SIG-M5 (cell line): ENCODE measurements at places on chromosomes 2 and 18.

GRCh38 chr2:96962567-96963203, 23.7 kb downstream of the FAM178B start:
- DNase-seq = no peak

- DNase-seq = no peak
Measured at GRCh38 chr18:37577051-37577611, 11.5 kb upstream of the CELF4 start.

DNA sequence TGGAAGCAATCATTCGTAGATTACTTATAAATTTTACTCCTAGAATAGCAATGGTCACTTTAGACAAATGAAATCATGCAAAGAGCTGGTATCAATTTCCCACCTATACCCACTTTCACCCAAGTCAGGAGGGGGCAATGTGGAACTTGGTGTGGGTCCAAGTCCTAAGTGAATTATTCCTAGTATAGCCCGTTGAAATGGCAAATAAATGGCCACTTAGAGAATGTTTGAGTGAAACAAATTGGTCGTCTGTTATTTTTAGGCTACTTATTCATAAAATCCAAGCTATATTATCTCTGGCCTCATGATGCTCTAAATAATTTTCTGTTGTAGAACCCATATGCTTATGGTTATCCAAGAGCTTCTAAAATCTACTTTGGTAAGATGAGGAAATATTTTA, 98.1 kb downstream of the MYO3B start:
- no peak for DNase-seq

GRCh38 chr2:10083692-10084211, 3.5 kb upstream of the CYS1 start:
- DNase-seq = no peak

DNA sequence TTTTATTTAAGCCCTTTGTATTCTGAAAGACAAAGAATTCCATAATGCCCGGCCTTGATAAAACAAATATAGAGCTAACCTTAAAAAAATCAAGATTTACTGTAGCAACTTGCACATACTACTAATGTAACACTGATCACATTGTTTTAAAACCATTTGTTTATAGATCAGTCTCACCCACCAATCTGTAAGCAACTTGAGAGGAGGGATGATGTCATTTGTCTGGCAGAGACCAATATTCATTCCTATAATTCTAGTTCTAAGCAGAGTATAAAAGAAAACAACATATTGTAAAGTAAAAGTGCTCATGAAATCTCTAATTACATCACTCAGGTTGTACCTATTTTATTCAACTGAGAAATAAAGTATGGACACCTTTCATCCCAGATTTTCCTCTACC, 380.6 kb downstream of the TGIF1 start:
- no peak for DNase-seq

DNA sequence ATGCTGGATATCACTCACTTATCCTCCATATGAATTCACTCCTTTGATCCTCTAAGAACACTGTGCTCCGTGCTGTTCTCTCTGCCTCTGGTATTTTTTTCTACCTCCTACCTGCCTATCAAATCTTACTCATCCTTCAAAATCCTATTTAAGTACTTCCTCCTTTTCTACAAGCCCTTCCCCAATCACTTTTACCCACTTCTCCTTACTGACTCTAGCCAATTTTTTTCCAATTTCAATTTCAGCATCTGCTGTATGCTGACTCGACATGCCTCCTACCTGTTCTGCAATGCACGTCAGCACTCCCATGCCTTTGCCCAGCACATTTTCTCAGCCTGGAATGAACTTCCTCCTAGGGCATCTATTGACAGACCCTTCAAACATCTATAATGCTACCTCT, 37.3 kb upstream of the LNPK start:
- DNase-seq = peak; percentile 76

- DNase-seq = no peak
Measured at GRCh38 chr2:118223511-118223991, 135.3 kb downstream of the INSIG2 start.

DNA sequence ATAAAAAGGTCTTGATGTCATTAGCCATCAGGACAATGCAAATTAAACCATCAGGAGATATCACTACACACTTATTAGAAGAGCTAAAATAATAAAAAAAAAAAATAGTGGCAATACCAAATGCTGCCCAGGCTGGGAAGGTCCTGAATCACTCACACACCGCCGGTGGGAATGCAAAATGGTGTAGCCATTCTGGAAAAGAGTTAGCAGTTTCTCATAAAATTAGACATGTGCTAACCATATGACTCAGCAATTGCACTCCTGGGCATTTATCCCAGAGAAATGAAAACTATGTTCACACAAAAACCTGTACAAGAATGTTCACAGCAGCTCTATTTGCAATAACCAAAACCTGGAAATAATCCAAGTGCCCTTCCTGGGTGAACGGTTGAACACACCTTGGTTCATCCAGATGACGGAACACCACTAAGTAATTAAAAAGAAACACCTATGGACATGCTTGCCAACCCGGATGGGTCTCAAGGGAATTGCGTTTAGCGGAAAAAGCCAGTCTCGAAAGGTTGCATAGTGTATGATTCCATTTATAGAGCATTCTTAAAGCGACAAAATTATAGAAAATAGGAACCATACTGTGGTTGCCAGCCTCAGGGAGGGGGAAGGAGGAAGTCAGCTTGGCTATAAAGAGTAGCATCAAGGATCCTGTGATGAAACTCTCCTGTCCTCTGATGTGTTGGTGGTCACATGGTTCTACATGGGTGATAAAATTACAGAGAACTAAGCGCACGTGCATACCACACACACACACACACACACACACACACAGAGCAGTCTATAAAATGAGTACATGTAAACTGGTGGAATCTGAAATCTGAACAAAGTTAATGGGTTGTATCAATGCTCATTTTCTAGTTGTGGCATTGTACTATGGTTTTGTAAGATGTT, 4.6 kb downstream of the MBP start:
- peak; percentile 98 for DNase-seq

- DNase-seq = no peak
Measured at GRCh38 chr2:161844822-161845221, 220.6 kb downstream of the SLC4A10 start.

DNA sequence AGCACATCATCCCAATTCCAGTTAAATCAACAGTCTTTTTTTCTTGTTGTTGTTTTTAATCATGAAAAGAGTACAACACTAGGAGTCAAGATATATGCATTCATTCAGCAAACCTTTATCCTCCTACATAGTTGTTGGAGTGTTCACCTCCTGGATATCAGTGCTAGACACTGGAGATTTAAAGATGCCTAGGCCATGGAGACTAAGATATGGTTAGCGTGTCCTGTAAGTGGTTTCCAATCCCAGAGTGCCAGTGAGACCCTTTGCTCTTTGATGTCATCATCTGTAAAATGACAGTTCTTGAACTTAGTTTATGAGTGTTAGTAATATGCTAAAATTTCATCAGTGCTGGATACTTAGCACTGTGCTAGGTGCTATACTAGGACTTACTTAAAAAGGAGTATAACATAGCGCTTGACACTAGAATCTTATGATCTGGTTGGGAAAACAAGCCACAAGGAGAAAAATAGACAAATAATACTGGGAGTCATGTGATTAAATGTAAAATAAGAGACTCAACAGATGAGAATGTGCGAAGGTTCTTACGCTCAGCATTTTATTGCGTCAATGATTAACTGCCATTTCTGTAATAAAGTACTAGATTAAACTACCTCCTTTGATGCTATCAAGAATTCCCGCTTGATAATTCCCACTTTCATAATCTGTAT, 31.5 kb downstream of the BABAM2 start:
- DNase-seq = no peak

DNA sequence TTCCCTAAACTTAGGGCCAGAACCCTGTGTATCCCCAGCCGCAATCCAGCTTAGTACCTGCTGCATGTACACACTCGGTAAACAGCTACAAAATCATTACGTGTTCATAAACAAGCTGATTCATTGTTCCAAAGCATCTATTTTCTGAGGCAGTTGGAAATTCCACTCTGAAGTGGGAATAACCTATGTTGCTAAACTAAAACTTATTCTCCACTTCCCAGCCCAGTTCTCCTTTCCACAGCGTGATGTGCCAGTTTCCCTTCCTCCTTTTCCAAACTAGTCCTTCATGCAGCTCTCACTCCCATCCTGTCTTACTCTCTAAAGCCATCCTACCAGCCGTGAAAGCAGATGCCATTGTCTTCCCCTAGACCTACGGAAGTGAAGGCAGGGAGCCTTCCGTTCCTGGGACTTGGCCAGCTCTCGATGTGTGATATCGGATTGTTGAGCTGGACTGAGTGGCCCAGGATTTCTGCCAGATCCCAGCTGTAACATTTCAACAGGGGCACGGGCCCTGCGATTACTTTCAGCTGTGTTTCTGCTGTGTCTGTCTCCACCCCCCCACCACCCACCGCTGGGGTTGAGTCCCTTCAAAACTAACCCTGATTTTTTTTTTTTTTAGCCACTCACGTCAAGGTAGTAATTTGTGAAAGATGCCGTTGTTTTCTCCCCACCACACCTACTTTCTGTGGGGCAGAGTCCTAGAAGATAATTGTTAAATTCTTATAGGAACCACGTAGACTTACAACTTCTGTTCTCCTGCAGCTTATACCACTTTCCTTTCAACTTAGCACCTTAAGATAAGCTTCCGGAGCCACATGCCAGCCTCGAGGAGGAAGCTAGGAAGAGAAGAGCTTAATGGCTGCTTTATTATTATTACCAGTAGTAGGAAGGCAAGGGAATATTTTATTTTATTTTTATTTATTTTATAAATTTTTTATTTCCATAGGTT, 100.9 kb downstream of the CRIM1 start:
- DNase-seq = no peak

DNA sequence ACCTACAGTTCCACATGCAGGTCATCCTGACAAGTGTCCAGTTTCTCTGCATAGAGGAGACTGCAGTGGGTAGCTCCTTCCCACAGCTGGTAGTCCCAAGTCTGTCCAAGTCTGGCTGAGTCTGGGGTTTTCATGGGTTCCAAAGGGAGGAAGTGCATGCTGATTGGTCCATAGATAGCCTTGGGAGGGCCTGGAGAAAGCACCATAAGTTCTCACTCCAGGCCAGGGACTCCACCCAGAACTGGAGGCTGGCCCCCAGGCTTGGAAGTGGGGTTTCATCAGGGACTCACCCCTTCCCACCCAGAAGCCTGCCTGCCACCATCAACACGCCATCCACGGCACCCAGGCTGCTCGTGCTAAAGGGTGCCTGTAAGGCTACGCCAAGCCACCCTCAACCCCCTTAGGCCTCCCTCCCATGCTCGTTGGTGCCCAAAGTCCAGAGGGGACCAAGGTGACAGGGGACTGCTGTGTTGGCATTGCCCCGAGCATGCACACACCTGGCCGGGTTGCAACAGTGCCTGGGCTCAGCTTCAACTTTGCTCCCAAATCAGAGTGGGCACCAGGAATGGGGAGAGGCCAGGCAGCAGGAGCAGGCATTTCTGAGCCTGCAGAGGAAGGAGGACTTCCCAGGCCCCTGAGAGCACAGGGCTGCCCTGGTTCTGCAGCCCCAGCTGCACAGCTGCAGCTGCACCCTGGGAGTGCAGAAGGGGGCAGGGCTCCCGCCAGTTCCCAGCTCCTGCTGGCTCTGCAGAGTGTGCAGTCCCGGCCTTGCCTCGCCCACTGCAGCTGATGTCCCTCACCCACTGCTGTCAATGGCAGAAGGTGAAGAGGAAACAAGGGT, 116.5 kb upstream of the MAP2 start:
- no peak for DNase-seq

DNA sequence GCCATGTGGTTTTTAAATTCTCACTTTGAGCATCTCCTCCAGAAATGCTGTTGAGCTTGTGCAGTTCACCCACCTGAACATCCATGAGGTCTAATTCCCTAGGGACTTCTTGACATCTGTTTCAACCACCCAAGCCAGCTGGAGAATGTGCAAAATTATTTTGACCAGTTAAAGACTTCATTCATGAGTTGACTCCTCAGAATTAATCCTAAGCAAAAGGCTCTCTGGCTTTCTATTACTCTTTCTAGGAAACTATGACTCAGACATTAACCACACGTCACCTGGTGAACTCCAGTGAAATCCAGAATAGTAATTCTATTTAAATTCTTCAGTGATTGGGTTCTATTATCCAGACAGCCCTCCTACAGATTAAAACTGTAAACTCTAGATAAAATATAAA, 247.5 kb downstream of the NBAS start:
- no peak for DNase-seq
